ENCODE measurements at places on chromosomes 1 and 21. TPM values are rescaled to one million over a fixed set of nuclear protein-coding genes. Genes with fewer than 3 reads are reported as not detected.

DNA sequence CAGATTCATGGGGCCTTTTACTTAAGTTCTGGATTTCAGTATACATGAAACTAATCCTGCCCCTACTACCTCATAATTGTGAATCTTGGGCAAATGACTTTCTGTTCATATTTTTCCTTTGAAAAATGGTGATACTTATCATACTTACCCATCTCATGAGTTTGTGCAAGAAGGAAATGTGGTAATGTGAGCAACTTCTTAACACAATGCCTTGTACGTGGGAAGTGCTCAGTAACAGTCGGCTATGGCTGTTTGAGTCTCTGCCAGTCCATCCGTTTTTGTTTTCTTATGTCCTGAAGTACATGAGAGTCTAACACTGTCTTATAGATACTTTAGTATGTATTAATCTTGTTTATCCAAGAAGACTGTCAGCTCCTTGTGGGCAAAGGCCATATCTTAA lies 86.5 kb downstream of the PATJ start:
- DNase-seq = peak; percentile 67

DNA sequence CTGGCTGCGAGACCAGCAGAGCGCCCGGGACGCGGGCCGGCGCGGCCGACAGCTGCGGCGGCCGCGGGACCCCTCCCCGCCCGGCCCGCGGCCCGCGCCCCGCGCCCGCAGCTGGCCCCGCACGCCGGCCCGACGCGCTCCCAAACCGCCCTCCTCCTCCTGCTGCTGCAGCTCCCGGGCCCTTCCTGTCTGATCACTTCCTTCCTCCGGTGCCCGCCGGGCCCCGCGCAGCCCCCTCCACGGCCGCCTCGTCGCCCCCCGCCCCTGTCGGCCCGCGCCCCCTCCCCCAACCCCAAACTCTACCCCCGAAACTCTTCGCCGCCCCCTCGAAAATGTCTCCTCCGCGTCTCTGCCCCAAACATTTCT lies 594 bp downstream of the LUZP1 start:
- DNase-seq = no peak

DNA sequence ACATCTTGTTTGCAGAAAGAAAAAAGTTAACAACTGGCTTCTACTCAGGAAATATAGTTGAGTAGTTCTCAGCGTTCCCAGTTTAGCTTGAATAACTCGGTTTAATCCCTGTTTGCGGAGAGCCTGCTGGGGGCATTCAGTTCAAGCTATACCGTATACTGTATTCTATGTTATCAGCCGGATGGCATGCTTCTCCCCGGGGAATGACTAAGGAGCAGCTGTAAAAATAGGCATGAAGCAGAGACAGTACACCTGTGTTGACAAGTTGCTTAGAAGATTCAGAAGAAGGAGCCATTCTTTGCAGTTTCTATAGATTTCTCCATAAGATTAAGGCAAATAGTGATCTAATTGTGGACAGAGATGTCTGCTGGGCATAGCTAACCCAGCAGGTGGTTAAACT lies 267.8 kb upstream of the NCAM2 start:
- no peak for DNase-seq

GRCh38 chr21:37845535-37845934 lies 70.7 kb downstream of the KCNJ6 start:
- DNase-seq = no peak

SPRR5 gene
- not detected for total RNA-seq

TMOD4 gene
- not detected for total RNA-seq

DNAI4 gene
- 3.6 TPM for total RNA-seq
